ENCODE measurements at places on chromosomes 3 and 15. TPM values are rescaled to one million over a fixed set of nuclear protein-coding genes. Genes with fewer than 3 reads are reported as not detected.

The QTRT2 gene
- total RNA-seq: 55.3 TPM

The HRG gene
- total RNA-seq: not detected

The UBAP1L gene
- 6.3 TPM for total RNA-seq

The CASR gene
- total RNA-seq: not detected

The HACD3 gene
- 39.4 TPM for total RNA-seq

Data from activated CD4-positive, alpha-beta T cell treated with anti-CD3 and anti-CD28 coated beads, Interleukin-2, amount 10 ng/mL, durations not matched to agents 24 days and 14 days (primary cell).